ENCODE measurements at places on chromosomes 3 and 15. TPM values are rescaled to one million over a fixed set of nuclear protein-coding genes. Genes with fewer than 3 reads are reported as not detected.

The DGKG gene
- polyA plus RNA-seq: 15.3 TPM

The PLSCR5 gene
- not detected for polyA plus RNA-seq

The ZIC1 gene
- not detected for polyA plus RNA-seq

The TRIM42 gene
- not detected for polyA plus RNA-seq

The IMPG2 gene
- polyA plus RNA-seq: 0.03 TPM

The PRSS50 gene
- not detected for polyA plus RNA-seq

The EAF1 gene
- 13.6 TPM for polyA plus RNA-seq

The RETNLB gene
- not detected for polyA plus RNA-seq

The FBXO45 gene
- 7.4 TPM for polyA plus RNA-seq

The SPINK8 gene
- not detected for polyA plus RNA-seq

The GUCA1C gene
- not detected for polyA plus RNA-seq

The C2CD4A gene
- polyA plus RNA-seq: 0.10 TPM

The MAP6D1 gene
- polyA plus RNA-seq: 0.68 TPM

The DPPA2 gene
- polyA plus RNA-seq: not detected

The CPLX3 gene
- polyA plus RNA-seq: not detected

The EEF1AKMT4 gene
- polyA plus RNA-seq: 9.8 TPM

The UROC1 gene
- polyA plus RNA-seq: not detected

The HIGD2B gene
- polyA plus RNA-seq: not detected

The LRRC31 gene
- polyA plus RNA-seq: not detected

The SERINC4 gene
- 0.04 TPM for polyA plus RNA-seq

The FGD5 gene
- polyA plus RNA-seq: not detected

The NCK1 gene
- polyA plus RNA-seq: 30.2 TPM

The NRROS gene
- polyA plus RNA-seq: not detected

The TLR9 gene
- polyA plus RNA-seq: not detected

The LDHAL6B gene
- polyA plus RNA-seq: not detected

The REC114 gene
- not detected for polyA plus RNA-seq

The ADGRG7 gene
- not detected for polyA plus RNA-seq

The UNC13C gene
- polyA plus RNA-seq: not detected

The ZKSCAN7 gene
- not detected for polyA plus RNA-seq

The DHX30 gene
- 42.7 TPM for polyA plus RNA-seq

The SCAANT1 gene
- polyA plus RNA-seq: not detected

The AP2M1 gene
- polyA plus RNA-seq: 298 TPM

The MESP1 gene
- 2.8 TPM for polyA plus RNA-seq

The ZNF620 gene
- polyA plus RNA-seq: 2.1 TPM

The NR2C2 gene
- 12.5 TPM for polyA plus RNA-seq

The ARIH1 gene
- polyA plus RNA-seq: 95.5 TPM

The SLC22A14 gene
- not detected for polyA plus RNA-seq

The NDUFB5 gene
- polyA plus RNA-seq: 65.5 TPM

The TRAT1 gene
- not detected for polyA plus RNA-seq

The B3GNT5 gene
- polyA plus RNA-seq: 4.7 TPM

The ATP13A5 gene
- not detected for polyA plus RNA-seq

The CASR gene
- polyA plus RNA-seq: not detected

The LSG1 gene
- 37.4 TPM for polyA plus RNA-seq

The LMAN1L gene
- not detected for polyA plus RNA-seq

The EHHADH gene
- polyA plus RNA-seq: 5.7 TPM

The OR5K2 gene
- not detected for polyA plus RNA-seq
